ENCODE measurements at places on chromosomes 2 and 18. TPM values are rescaled to one million over a fixed set of nuclear protein-coding genes. Genes with fewer than 3 reads are reported as not detected.

Gene DLX1
- total RNA-seq: 0.09 TPM

DNA sequence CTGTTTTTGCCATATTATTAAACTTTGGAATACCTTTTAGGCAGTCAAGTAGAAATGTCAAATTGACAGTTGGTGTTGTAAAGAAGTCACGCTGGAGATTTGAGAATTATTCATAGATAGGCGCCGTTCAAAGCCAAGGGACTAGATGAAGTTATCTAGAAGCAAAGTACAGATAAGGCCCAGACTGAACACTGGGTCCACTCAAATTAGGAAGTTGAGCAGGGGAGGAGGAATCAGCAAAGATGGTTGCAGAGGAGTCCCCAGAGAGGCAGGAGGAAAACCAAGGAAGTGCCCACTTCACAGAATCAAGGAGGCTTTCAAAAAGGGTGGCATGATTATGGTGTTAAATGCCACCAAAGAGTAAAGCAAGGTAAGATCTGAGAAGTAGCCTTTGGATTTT lies 9.6 kb upstream of the ALS2 start:
- no peak for DNase-seq

Gene STPG4
- not detected for total RNA-seq

GRCh38 chr2:45224321-45224992 lies 215.2 kb upstream of the SIX2 start:
- no peak for DNase-seq

- no peak for DNase-seq
Measured at GRCh38 chr2:165902934-165903333, 50.6 kb downstream of the TTC21B start.

DNA sequence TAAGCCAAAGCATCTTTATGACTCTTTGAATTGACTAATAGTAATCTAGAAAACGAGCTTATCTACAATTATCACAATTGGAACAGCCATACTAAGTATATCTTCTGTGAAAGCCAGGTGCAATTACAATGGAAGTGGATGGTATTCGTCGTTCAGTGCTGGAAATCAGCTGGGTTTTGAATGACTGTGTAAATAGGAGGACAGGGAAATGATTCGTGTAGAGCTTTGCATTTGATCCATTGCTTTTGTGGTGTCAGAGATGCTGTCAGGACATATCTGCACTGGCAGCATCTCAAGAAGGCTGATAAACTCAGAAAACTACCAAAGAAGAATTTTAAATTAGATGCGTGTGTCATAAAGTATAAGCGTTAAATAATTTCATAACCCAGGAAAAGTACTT lies 187.1 kb downstream of the ZNF407 start:
- no peak for DNase-seq

All from activated T-helper 2 cell treated with anti-CD3 and anti-CD28 coated beads, Interferon-gamma antibody, Interleukin-2, Interleukin-4, amounts not matched to agents 10 μg/mL and 5 μg/mL and 100 μg/mL, durations not matched to agents 14 hours and 24 hours and 36 hours (primary cell).